Aorta (tissue), 5 donors: ENCODE measurements at places on chromosomes 13 and 19. TPM values are rescaled to one million over a fixed set of nuclear protein-coding genes. Genes with fewer than 3 reads are reported as not detected.

Gene MCF2L
- 49.2 TPM for total RNA-seq

Gene ZNF525
- 14.8 TPM for total RNA-seq

Gene ADGRE2
- total RNA-seq, result 8.1 TPM

Gene ACP5
- 12.6 TPM for total RNA-seq

Gene SAFB
- total RNA-seq, result 79.3 TPM

Gene SERPINE3
- total RNA-seq, result not detected

Gene LIN37
- 13.3 TPM for total RNA-seq

Gene LSR
- 13.1 TPM for total RNA-seq

Gene PEPD
- 56.6 TPM for total RNA-seq

Gene NR1H2
- total RNA-seq, result 91.0 TPM

Gene PRTN3
- total RNA-seq, result not detected

Gene RFPL4A
- total RNA-seq, result not detected

Gene PABPC3
- 0.23 TPM for total RNA-seq

Gene THSD1
- 16.0 TPM for total RNA-seq

Gene ZBTB7A
- 53.9 TPM for total RNA-seq

- no peak for DNase-seq
Observed at GRCh38 chr19:12921047-12921446, 2.0 kb upstream of the SYCE2 start.

DNA sequence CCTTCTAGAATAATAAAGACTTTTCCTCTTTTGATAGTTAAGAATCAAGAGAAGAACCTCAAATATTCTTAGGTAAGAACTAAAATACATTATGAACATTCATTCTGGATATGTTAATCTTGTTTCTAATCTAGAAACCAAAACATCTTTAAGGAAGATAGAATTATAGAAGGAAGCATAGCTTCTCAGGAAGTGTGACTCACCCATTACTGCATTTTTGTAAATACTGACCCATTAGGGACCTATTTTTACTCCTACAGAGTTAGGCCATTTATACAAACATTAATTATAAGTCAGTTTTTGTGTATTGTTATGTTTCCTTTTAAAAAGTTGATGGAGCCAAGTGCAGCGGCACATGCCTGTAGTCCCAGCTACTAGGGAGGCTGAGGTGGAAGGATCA is 147.1 kb downstream of the NUFIP1 start:
- no peak for DNase-seq

DNA sequence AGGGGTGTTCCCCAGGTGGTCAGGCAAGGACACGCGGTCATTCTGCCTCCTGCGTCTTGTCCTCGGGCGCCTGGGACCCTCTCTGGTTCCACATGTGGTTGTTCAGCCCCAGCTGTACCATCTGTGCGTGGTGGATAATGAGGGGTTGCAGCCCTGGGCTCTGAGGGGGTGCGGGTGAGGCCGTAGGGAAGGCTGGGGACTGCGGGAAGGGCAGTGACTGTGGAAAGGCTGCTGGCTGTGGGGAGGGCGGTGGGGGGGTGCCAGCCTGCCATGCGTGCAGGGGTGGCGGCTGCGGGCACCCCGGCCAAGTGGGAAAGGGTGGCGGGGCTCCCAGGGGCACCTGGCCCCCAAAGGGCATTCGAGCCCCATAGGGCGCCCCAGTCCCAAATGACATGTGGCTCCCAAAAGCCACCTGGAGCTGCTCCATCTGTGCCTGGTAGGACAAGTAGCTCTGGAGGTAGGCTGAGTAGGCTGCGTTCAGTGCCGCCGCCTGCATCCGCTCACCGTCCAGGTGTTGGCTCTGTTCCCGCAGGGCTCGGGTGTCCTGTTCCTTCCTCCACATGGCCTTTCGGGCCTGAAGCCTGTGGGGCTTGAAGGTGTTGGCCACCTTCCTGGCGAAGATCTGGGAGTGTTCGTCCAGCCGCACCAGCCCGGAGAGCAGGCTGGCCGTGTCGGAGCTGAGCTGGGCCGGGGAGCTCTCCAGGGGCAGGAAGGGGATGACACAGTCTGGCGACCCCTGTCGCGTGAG is 15.1 kb downstream of the TICAM1 start:
- no peak for DNase-seq

- no peak for DNase-seq
Observed at GRCh38 chr13:73198991-73199411, 140.2 kb downstream of the KLF5 start.

DNA sequence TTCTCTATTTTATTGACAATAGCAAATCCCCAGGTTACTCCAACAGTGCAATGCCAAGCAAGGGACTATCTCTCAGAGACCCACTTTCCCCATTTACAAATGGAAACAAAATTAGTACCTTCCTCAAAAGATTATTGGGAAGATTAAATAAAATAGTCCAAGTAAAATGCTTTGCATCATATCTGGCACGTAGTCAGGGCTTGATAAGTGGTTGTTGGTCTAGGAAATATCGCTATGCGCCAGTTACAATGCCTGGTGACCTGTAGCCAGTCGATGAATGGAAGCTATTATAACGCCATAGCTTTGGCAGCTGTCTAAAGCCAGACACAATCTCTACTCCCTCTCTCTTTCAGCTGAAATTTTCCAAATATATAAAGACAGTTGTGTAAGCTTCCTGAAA is 220.3 kb downstream of the RAP2A start:
- DNase-seq, result no peak

DNA sequence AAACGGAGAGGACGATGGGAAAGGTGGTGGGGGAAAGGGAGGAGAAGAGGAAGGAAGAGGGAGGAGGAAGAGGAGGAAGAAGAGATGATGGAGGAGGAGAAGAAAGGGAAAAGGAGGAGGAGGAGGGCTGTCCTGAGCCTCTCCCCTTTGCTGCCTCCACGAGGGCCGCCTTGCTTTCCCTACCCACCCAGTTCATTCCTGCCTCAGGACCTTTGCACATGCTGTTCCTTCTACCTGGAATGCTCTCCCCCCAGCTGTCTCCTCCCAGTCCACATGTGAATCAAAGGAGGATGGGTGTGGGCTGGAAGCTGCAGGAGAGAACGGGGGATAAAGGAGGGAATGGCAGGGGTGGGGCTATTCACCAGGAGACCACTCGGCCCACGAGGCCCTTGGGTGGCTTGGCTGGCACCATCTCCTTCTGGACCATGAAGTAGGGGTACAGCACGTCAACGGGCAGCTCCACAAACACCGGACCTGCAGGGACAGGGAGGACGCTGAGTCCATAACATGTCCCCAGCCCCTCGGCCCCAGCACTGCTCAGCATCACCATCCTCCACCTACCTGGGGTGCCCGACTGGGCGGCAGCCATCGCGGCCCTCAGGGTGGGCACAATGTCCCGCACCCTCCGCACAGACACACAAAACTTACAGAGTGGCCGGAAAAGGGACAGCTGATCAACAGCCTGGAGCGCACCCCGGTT is 15.3 kb downstream of the SYDE1 start:
- no peak for DNase-seq

GRCh38 chr13:106874323-106874722 is 306.4 kb upstream of the ARGLU1 start:
- DNase-seq, result no peak

- no peak for DNase-seq
Observed at GRCh38 chr19:18423258-18424020, 4.2 kb downstream of the SSBP4 start.

DNA sequence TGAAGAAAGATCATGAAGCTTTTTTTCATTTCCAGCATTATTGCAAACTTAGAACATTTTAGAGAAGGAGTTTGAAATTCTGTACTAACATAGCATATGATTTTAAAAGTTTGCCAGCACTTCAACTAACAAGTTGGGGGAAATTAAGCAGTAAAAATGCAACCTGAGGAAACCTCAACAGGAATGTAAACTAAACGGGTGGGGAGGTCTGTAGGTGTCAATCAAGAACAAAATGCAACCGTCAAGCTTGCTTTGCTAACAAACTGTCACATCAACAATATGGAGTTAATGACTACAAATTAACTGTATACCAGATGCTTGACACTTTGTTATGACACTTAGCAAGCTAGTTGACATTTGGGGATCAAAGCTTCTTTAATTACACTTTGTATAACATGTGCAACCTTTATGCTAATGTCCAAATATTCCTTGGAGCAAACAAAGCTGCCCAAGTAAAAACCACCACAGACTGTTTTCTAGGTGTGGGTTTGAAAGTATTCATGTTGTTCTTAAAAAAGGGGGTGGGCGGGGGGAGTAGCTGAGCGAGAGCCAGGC is 52.1 kb downstream of the DACH1 start:
- DNase-seq, result no peak

DNA sequence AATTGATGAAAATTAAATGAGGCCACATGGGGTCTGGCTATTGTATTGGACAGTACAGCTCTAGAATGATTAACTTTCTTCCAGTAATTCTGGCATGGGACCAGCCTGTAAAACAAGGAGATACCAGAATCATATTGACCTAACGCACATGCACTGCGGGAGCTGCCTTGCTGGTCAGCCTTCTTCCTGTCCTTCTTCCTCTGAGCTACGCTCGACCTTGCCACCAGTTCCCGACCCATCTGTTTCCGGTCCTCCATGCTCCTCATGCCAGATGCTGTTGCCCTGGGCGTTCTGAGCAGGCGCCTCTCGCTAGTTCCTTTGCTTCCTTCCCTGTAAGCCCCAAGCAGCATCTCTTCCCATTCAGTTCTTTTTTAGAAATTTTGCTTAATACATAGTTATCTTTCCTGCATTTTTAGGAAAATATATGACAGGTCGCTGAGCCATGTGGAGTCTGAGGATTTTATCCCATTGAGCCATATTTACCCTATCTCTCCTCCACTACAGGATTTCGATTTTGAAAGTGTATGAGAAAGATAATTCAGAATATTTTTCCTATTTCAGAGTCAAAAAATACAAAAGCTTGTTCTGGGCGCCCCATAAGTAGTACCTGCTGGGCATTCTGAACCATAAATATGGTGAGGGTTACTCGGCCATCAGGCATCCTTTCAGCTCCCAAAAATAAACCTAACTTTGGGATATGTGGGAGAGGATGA is 38.6 kb downstream of the TNFRSF19 start:
- no peak for DNase-seq

- DNase-seq, result no peak
Observed at GRCh38 chr13:94656766-94657165, 55.1 kb downstream of the GPR180 start.

DNA sequence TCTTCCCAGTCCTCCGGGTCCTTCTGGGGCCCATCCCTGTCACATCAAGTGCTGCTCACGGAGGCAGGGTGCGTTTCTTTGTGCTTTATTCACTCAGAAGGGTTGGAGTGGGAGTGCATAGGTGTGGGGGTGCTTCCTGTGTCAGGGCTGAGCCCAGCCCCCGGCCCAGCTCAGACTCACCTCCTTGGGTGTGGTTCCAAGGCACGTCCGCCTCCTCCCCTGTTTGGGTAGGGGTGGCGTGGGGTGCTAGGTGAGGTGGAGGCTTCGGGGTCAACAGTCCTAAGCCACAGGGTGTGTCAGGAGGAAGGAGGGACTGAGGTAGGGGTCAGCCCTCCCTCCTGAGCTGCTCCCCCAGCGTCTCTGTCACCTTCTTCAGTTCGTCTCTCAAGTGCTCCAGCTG is 3.1 kb downstream of the CCER2 start:
- no peak for DNase-seq

- no peak for DNase-seq
Observed at GRCh38 chr13:109778102-109778542, 8.3 kb downstream of the IRS2 start.

DNA sequence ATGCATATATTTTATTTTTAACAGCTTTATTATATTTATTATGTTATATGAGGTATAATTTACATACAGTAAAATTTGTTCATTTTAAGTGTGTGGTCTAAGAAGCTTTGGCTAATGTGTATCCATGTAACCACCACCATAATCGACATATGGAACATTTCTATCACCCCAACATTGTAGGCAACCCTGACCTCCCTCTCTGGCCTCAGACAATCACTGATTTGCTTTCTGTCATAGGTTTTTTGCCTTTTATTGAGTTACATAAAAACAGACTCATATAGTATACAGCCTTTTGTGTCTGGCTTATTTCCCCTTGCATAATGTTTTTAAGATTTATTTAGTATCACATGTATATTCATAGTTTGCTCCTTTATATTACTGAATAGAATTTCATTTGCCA is 90.7 kb upstream of the KL start:
- DNase-seq, result no peak

DNA sequence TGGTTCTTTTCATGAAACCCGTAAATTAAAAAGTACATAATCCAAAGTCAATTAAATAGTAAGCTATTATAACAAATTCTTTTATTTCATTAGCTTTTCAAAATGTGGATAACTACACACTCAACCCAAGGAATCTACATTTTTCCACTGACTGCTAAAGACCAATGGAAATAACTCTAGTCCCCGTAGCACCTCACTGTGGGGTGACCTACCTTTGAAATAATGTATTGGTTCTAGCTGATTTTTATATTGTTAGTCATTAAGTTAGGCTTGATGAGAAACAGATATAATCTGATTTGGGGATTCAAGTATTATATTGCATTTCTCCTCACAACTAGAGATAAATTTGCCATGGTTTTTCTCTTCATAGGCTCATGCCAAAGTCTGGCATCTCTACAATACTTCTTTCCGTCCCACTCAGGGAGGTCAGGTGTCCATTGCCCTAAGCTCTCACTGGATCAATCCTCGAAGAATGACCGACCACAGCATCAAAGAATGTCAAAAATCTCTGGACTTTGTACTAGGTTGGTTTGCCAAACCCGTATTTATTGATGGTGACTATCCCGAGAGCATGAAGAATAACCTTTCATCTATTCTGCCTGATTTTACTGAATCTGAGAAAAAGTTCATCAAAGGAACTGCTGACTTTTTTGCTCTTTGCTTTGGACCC is 37.3 kb downstream of the KL start:
- DNase-seq, result no peak

DNA sequence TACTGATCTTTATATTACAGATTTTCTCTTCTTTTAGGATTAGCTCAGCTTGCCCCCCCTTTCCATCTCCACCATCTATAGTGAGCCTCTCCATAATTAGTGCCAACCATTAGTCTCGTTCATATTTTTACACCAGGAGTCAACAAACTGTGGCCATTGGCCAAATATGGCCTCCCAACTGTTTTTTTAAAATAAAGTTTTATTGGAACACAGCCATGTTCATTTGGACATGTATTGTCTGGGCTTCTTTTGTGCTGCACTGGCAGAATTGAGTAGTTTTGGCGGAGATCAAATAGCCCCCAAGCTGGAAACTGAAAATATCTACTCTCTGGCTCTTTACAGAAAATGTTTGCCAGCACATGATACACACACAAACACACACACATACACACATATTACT is 18.4 kb downstream of the ZNF175 start:
- DNase-seq, result no peak

DNA sequence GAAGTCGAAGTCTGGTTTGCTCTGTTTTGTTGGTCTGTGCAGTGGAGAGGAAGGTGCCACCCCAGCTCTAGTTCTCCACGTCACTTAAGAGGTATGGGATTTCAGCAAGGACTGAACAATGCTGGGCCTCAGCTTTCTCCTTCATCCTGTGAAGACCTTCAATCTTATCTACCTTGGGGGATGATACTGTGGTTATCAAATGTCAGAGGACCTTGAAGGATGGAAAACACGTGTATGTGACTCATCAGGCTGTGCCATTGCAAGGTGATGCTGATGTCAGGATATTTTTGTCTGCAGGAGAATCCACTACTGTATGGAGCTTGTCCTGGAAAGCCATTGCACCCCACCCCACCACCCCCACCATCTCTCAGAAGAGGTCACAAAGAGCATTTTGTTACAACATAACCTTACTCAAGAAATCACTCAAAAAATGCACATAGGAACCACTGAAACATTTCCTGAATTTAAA is 81.4 kb upstream of the UQCRFS1 start:
- DNase-seq, result no peak

- DNase-seq, result no peak
Observed at GRCh38 chr13:73039201-73040108, 19.4 kb upstream of the KLF5 start.

GRCh38 chr13:72463561-72463960 is 263.9 kb downstream of the MZT1 start:
- no peak for DNase-seq
